ENCODE measurements at places on chromosomes 6 and 20.
A peak's percentile ranks its signal among the peaks of the same experiment; 100 is the strongest.

- no peak for DNase-seq
Measured at GRCh38 chr6:89487864-89488263, 54.9 kb downstream of the ANKRD6 start.

- DNase-seq: no peak
Measured at GRCh38 chr20:62190639-62191411, 8.0 kb downstream of the MTG2 start.

GRCh38 chr6:2141644-2142290, 103.6 kb downstream of the GMDS start:
- no peak for DNase-seq

DNA sequence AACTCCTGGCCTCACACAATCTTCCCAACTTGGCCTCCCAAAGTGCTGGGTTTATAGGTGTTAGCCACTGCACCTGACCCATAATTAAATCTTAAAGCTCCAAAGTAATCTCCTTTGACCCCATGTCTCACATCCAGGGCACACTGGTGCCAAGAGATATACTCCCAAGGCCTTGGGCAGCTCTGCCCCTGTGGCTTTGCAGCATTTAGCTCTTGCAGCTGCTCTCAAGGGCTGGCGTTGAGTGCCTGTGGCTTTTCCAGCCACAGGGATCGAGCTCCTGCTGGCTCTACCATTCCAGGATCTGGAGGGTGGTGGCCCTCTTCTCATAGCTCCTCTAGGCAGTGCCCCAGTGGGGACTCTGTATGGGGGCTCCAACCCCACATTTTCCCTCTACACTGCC, 49.3 kb upstream of the CD2AP start:
- DNase-seq: no peak

DNA sequence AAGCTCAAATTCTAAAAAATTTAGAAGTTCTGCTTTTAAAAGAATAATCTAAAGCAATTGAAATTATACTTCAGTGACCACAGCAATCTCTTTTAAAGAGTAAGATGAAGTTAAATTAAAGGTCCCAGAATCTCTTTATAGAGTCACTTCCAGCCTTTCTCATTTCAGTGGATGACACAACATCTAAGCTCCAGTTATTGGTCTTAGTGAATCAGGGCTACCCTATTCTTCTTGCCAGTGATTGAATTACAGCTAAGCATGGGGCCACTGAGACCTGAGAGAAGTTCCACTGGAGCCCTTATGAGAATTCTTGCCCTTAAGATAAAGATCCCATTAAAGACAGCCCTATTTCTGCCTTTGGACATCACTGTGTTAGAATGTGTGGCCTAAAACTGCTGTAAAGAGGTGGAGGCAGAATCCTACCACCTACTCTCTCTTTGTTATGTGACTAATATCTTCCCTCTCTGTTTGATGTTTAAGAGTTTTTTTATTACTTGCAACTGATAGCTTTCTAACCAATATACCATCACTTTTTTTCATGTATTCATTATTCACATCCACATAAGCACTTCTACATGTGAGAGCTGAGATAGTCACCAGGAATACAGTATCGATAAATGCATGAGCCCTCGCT, 128.6 kb downstream of the UNC5CL start:
- no peak for DNase-seq

DNA sequence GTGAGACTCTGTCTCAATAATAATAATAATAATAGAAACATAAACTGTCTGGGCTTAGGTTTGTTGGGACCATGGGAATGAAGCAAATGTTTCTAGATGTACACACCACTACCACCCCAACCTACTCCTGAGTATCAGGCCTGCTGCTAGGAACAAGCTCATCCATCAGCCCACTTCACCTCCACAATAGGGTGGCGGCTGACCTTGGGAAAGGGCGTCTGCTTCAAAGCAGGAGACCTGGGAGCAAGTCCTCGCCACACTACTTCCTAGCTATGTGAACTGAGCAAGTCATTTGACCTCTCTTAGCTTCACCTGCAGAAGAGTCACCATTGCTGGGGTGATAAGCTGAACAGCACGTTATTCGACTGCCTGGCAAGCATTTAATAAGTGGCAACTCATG, 3.1 kb upstream of the FOXP4 start:
- DNase-seq: no peak

DNA sequence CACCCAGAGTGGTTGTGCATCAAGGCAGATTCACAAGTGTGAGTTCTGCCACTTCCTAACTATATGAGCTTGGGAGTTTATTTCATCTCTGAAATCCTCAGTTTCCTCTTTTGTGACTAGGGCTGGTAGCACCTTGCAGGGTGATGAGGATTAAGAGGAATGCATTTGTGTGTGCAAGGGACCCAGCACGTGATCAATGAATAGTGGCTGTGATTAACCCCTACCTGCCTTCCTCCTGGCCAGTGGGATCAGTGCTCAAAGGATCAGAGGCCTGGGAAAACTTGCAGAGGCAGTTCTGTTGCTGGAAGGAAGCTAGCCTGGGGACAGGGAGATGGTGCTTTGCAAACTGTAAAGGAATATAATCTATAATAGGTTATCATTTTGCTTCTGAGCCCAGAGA, 7.3 kb downstream of the SDC4 start:
- DNase-seq: no peak

DNA sequence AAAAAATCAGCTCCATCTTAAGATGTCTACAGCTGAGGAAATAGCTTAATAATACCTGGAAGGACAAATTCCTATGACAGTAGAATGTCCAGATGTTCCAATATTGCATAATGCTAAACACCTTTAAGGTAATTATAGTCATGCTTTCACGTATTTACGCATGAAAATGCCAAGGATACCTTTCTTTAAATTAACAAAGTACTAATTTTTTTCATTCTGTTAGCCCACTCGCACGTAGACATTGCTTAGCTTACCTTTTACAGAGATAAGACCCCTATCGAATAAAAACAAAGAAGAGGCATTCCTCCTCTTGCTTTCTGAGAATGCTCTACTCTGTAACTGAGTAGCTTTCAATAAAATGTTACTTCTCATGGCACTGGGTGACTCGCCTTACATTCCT, 4.4 kb upstream of the GSTA4 start:
- DNase-seq: no peak

DNA sequence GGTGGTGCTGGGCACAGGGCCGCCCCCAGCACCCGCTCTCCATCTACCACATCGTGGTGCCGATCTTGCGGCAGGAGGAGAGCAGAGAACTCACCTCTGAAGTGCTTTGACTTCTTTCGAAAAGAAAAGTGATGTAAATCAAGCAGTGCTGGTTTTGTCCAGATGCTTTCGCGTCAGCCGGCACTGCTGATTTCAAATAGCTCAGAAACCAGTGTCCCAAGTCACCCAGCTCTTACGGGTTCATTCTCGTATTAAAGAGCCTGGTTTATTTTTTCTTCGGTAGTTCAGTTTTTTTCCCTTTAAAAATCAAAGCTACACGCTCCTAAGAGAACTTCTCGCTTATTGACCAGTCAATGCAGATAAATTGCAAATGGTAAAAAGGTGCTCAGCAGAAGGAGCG, 32.1 kb downstream of the MYT1 start:
- no peak for DNase-seq

DNA sequence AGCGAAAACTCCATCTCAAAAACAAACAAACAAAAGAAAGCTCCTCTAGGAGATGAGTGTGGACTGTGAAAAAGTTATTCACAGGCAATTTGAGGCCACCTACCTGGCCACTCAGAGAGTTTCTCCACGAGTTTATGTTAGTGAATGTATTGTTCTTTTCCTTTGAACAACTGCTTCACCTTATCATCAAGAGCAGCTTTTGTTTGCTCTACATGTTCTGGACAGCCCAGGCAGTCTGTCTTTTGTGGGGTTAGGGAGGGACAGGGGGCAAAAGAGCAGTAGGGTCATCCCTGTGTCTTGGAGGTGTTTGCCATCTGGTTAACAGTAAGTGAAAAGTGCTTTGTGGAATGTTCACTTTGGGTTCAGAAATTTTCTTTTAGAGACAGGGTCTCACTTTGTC, 8.0 kb downstream of the CASS4 start:
- DNase-seq: no peak

- peak; percentile 5 for DNase-seq
Measured at GRCh38 chr6:147035886-147036285, 168.3 kb upstream of the STXBP5 start.

DNA sequence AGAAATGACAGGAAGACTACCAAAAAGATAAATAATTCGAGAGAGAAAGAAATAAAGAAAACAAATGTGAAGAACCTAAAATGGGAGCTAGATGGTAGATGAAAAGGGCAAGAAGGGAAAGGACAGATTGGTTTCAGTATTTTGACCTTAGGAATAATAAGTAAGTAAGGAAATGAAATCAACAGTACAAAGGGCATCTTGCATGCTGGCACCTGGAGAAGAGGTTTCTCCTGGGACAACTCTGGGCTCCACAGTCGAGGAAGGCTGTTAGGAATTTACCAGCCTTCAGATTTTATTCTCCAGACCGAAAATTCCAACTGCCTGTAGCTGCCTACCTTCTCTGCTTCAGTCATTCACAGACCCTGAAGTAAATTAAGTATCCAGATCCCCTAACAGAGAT, 80.5 kb downstream of the SMLR1 start:
- no peak for DNase-seq

DNA sequence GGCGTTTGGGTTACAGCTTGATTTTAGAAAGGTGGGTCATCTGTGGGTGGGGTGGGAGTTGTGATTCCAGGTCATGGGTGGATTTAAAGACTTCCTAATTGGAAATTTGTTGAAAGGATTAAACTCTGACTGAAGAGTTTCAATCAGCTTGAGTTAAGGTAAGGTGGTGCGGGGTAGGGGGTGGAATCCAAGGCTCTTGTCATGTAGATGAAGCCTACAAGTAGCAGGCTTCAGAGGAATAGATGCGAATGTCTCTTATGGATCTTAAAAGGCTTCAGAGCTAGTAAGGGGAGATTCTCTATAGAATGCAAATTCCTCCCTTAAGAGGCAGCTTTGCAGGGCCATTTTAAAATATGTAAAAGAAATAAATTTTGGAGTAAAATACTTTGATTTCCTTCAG, 645.3 kb downstream of the FRK start:
- DNase-seq: no peak

- no peak for DNase-seq
Measured at GRCh38 chr6:98942263-98942803, 5.4 kb downstream of the FBXL4 start.

GRCh38 chr6:140542863-140543262, 1168.4 kb upstream of the CITED2 start:
- DNase-seq: no peak

DNA sequence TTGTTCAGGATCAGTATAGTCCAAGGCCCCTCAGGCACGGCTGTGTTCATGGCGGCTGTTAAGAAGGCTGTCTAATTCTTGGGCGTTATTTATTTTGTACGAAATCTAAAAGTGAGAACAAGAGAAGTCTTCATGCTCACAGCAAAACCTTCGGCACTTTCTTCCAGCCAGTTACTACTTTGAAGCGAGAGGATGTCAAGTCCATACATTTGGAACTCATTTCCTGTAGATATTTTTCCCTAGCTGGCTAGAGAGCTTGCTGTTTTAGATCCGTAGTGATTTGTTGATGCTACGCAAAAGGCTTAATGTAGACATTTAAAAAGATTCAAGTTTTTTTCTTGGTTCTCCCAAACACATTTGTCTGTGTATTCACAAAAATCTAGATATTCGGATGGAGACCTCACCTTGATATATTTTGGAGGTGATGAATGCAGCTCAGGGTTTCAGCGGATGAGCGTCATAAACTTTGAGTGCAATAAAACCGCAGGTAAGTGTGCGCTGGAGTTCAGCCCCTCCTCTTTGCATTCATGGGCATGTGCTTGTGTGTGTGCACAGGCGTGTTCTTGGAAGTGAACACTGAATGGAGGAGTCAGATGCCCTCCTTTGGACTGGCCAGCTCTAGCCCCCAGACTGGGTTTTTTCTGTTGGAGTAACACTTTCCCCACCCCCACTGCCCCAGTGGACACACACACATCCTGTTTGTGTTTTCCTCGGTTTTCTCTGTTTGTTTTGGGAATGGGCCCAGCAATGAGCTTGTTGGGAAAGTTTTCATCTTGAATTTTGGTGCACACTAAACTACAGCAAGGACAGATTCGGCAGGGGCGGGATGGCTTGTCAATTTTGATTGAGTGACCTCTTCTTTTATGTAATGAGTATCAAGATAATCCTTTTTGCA, 65.4 kb downstream of the IGF2R start:
- DNase-seq: peak; percentile 18

- peak; percentile 23 for DNase-seq
Measured at GRCh38 chr6:165920896-165921671, 246.6 kb downstream of the TBXT start.

DNA sequence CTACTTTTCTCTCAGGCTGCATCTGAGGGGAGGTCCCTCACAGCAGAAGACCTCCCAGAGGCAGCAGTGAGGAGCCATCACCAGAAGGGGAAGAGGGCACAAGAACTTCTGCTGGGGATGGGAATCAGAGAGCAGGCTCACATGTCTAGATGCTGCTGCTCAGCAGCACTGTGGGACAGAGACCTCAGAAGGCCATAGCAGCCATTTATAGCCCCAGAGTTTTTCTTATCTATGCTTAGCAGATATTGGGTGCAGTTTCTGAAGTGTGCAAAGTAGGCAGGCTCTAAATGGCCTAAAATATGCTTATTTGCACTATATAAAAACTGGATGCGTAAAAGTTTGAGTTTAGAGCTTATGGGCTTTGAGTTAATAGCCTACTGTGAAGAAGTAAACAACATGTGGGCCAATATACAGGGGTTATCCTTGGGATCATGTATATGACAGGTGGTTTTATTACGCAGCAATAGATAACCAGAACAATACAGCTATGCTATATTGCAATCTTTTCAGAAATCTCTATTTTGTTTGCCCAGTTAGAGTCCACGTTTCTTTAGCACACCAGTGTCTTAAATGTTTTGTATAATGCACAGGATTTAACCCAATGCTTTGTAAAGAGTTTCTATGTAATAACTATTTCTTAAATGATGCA, 60.2 kb upstream of the TMEM244 start:
- DNase-seq: no peak

DNA sequence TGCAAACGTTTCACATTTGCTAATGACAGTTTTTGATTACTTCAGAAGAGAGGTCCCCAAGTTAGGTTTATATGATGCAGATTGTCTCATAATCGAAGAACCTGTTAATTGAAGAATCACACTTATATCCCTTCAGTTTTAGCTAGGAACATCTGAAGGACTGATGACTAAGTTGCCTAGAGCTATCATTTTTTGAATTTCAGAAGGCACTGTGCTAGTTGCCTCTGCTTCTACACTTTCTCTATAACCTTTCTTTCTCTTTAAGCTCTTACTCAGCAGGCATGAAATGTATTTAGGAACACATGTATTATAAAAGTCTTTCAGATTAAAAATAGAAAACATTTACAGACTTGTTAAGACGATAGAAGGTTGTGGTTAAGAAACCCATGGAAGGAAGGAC, 14.4 kb upstream of the GJE1 start:
- no peak for DNase-seq

DNA sequence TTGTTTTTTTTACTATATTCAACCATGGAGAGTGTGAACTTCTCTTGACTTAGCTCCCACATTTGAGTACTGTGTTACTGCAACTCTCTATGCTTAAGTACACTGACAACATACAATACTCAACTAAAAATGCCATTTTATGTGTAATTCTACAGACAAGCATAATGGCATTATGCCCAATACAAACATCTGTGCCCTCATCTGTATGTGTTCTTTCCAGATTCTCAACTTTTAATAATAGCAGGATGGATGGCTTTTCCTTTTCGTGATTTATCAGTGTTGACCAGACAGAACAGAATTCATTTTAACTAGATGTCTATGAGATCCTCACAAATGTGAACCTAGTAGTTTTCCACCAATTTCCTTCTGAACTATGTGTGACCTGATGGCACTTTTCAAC, 84.2 kb upstream of the MARCKS start:
- DNase-seq: no peak

Data from fibroblast of skin of back (primary cell).